ENCODE measurements at places on chromosomes 4 and X.

DNA sequence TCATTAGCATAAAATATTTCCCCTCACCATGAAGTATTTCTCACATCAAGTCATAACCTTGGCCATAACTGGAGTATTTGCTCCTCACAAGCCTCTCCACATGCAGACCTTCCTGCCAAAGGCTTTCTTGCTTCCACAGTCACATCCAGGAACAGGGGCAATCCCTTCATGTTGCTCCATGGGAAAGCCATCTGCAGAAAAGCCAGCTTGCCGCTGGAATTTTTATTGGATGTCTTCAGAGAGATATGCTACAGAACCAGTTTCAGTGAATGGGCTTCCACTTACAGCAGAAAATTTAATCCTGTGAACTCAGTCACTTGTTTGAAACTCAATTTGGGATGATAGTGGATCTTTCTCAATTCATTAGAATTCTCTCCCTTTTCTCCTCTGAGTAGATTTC, 3.2 kb upstream of the CDKN2AIP start:
- no peak for DNase-seq

- DNase-seq = no peak
Observed at GRCh38 chrX:97987979-97988378, 1104.3 kb downstream of the RPA4 start.

- no peak for DNase-seq
Observed at GRCh38 chr4:41157009-41157408, 57.3 kb downstream of the APBB2 start.

DNA sequence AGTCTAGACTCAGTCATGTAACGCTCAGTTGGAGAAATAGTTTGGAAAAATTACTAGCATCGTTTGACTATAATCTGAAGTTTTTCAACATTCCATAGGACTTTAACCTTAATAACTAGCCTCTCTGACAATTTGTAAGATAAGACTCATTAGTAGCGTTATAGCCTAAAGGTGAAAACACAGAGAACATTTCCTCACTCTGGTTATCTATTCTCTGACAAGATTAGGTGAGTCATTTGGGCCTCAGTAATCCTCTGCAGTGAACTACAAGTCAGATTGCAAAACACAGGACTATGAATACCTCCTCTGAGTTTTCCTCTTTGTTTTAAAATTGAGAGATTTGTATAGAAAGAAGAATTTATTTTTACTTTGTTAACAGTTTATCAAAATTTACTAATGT, 31.8 kb upstream of the PDLIM5 start:
- DNase-seq = no peak

DNA sequence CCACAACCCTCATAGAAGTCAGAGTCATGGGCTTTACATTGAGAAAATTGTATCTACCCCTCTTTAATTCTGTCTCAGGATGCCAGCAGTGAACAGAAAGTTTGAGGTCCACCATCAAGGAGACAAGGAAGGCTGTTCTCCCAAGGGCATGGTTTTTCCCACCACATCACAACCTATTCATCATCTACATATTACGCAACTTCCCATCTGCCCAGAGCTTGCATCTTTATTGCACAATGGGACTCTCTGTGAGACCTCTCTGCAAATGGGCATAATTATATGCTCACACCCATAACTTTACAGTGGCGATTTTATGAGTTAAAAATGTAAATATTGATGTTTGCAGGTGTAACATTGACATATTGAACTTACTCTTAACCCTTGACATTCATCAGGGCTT, 38.9 kb downstream of the PAGE2 start:
- no peak for DNase-seq

DNA sequence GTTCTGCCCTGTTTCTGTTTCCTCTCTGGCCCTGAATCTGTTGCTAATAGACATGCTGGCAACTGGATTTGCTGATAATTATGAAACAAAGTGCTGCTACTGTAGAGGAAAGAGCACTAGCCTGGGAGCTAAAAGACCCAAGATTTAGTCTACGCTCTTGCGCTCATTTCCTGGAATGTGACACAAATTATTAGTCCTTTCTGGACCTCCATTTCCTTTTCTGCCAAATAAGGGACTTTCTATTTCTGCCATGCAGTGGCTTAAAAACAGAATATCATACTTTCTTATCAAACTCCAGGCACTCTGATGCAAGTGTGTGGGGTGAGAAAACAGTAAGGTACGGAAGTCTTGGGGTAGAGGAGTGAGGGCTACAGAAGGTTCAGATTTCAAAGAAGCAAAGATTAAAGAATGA, 48.3 kb upstream of the GPR174 start:
- no peak for DNase-seq

- DNase-seq = no peak
Observed at GRCh38 chrX:9462456-9462855, 2.4 kb upstream of the TBL1X start.

DNA sequence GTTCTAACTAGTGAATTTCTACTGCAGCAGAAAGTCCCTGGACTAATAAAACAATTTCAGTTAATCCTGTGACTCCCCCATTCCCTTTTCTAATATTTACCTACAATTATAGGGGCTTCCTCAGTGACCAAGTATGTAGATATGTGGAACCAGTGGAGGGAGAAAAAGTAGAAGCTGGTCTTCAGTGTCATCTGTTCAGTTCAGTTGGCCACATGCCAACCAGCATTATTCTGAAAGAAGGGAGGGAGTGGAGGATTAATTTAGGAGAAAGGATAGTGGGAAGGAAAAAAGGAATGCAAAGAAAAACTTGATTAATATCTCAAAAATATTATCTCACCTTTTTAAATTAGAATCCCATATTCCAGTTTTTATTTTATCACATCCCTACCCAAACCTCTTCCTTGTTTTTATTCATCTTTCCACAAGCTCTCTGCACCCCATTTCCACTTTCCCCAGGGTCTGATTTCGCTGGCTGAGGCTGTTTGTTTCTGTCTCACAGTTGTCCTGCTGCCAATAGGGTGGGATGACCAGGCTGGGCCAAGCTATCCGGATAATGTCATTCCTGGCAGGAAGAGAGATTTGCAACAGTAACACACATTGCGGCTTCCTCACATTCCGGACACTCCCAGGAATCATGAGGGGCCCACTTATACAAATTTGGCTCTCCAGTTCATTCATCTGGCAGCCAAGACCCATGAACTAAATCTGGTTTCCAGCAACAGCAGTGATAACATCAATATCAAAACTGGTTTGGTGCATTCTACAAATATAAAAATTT, 24.6 kb upstream of the ANTXR2 start:
- DNase-seq = no peak

DNA sequence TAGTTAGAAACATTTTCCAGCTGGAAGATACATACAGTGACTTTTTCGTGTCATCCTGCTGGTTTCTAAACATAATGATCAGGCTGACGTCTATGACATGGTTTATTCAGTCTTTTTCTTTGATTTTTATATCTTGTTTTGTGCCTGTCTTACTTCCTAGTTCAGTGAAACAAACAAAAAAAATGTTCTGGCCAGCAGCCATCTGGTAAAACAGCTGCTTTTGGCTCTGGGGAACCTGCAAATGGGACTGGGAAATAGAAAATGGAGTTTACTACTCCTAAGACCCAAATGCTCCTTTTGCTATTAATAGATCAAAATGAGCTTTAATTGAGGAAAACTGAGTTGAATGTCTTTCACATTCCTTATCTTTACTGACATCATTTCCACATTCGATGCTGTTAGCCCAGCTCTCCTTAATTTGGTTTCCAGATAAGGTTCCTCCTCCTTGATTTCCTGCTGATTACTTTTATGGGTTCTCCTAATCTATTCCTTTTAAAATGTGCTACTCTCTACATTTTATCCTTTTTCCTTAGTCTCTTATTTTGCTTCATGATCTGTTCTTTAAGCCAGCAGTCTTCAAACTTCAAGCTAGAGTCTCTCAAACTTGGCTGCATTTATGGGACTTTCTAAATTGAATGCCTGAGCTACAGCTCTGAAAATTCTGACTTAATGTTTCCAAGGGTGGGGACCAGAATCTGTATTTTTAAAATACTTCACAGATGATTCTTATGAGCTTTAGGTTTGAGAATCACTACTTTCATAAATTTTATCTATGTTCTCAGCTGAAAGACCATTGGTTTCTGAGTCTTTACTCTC, 499.5 kb downstream of the ANKRD50 start:
- DNase-seq = no peak

GRCh38 chr4:1187182-1187581, 14.8 kb upstream of the SPON2 start:
- no peak for DNase-seq

GRCh38 chr4:87141428-87141827, 79.0 kb downstream of the KLHL8 start:
- DNase-seq = no peak

DNA sequence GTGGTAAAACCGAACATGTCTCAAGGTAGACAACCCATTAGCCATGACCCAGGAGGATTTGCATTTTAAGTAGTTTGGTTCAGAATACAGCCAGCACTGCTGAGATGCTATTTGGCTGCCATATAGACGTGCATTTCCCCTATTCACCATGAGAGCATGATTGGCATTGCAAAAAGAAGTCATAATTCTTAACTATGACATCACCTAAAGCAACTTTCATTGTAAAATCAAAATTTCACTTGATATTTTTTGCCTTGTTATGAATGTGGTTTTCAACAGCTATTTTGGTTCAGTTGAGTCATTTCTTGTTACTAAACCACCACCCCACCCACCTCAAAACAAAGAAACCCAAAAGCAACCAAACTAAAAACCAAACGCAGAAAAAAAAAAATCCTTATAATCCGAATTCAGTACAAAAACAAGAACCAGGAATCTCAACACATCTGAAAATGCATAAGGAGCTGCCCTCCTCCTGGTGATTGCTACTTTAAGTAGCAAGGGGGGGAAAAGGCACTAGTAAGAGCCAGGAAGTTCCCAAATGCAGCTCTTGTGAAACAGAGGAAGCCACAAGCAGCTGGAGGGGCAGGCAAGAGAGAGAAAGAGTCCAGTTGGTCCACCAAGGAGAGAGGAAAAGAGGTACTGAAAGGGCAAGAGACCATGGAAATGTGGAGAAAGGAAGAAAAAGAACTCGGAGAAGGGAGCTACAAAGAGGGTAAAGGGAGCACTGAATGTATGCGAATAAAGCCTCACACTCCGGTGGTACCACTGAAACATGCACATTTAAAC, 3.1 kb downstream of the SLITRK4 start:
- DNase-seq = no peak

DNA sequence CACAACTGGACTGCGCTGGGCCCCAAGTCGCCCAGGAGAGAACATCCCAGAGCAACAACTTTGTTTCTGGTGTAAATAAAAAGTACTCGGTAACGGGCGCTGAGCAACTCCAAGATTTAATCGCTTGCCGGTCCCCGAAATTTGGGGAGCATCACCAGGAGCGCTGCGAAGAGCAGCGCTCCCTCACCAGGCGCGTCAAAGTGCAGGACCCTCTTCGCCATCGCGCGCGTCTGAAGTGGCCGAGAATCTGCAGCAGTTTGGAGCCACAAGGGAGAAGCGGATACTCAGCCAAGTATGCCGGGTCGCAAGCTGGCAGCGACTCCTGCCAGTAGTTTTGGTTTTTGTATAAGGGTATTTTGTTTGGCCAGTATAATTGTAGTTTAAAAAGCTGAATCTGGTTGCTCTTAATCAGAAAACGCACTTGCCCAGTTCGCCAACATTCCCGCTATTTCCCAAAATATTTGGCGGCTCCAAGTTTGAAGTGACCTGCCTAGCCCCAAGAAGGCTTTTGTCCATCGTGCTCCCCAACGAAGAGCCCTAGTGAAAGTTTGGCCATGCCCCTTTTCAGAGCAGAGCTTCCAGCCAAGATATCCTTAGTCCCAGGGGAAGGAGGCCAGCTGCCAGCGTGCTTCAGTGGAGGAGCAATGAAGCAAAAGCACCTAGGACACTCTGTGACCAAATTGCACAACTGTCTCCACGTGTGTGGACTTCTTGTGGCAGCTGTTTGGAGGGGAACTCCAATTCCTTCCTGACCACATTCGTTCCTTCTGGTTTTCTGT, 557 bp upstream of the KDR start:
- no peak for DNase-seq

DNA sequence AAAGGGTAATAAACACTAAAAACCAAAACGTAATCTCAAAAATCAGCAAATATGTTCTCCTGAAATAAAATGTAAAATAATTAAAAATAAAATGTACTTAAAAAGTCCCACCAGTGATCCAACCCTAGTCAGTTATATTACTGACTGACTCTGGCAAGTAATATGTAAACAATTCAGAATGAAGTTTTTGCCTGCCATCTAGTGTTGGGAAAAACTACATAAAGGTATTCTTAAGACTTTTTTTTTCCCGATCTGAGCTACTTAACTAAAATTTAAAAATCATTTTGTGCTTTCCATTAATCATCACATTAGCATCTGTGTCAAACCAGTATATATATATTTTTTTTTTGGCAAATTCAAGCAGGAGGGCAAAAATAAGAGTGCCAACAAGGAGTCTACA, 24.0 kb downstream of the RCHY1 start:
- no peak for DNase-seq

DNA sequence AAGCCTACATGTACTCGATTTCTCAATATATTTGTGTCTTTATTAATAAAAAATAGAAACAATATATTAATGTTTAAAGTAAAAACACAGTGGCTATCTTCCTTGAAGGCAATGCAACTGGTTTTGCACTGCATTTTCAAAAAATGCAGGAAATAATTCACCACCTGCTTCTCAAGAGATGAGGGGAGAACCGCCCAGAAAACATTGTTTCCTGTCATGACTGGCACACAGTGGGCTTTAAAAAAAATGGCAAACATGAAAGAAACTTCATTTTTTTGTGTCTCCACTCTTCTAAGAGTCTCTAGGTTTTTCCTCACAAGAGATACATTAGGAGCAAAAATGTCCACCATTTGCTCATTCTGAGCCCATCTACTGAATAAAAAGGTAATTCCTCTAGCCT, 50.8 kb upstream of the C4orf50 start:
- DNase-seq = no peak

DNA sequence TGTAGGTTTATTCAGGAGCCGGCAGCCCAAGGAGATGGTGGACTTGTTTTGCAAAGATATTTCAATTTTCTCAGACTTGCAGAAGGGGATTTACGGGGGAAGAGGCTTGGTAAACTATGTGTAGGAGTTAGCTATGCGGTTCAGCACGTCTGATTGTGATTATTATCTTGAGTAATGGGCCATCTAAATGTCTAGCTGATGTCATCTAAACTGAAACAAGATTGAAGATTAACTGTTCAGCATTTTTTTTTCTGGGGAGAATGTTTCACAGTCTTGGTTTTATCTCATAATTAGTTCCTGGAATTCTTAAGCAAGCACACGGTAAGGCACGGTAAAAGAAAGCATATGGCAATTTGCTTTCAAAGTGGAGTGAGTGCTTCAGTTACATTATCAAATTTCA, 207.3 kb upstream of the CXorf51B start:
- DNase-seq = no peak

All from NCI-H2029 treated with DMSO at 0.1 percent for 48 hours (cell line).